ENCODE measurements at places on chromosomes 1 and 21.
A peak's percentile ranks its signal among the peaks of the same experiment; 100 is the strongest.

DNA sequence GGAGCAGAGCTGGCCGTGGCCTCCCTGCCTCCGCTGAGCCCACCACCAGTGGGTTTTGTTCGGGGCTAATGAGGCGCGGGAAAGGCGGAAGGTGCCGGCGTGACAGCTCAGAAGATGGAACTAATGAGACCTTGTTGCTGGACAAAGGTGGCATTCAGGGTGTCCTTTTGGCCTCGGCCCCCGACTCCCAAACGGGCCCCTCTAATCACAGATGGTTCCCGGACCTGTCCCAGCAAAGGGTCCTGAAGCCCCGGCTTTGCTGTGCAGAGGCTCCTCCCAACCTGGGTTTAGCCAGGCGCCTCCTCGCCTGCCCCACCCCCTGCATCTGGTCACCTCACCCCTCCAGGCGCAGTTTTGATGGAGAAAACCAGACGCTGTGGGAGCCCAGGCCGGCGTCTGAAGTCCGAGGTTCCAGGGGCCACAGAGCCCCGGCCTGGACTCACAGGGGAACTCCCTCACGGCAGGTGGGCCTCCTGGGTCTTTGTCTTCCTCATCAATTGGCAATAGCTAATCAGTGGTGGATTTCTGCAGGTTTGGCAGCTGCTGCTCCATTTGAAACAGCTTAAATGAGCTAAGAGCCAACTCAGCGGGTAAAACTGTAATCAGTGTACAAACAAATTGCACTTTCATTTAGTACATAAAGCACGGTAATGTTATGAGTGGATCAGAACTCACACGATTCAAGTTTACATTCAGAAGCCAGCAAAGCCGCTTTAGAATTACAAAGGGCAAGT, 44.3 kb upstream of the ADARB1 start:
- no peak for DNase-seq

DNA sequence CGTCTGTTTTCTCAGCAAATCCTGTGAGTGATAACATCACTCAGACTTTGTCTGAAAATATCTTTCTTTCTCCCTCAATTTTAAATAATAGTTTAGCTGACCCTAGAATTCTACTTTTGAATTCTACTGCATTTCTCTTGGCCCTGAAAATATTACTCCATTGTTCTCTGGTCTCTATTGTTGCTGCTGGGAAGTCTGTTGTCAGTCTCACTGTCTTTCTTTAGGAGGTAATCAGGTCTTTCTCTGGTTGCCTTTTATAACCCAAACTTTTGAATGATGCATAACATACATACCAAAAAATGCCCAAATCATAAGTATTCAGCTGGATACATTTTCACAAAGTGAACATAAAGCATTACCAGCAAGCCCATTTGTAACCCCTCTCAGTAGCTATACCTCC, 100.0 kb downstream of the MATN1 start:
- DNase-seq: no peak

DNA sequence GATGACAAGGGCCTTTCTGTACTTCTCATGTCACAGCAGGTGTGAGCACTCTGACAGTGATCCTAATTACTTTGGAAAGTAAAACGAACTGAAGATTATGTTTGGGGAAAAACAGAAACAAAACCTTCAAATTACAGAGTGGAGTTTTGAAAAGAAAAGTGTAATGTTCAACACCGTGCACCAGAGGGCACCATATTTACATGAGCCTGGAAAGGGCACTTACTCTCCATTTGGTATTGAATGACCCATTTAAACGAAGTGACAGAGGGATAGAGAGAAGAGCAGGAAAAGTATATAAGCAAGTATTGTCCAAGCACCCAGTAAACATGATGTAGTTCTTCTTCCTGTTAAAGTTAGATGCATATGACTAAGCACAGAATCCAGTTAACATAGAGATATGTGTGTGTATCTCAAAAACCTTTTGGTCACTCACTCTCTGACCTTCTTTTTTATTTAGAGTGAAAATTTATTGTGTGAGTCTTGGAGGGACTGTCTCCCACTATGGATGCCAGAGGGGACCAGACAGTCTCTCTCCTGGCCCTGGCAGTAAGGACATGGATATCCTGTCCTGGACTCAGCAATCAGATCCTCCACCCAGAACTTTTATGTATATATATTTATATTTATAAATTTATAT, 3.8 kb upstream of the RGSL1 start:
- peak; percentile 8 for DNase-seq

GRCh38 chr1:40030528-40031135, 9.9 kb upstream of the CAP1 start:
- DNase-seq: peak; percentile 82

- no peak for DNase-seq
These were observed 53.3 kb downstream of the PDE9A start for GRCh38 chr21:42706765-42707164.

DNA sequence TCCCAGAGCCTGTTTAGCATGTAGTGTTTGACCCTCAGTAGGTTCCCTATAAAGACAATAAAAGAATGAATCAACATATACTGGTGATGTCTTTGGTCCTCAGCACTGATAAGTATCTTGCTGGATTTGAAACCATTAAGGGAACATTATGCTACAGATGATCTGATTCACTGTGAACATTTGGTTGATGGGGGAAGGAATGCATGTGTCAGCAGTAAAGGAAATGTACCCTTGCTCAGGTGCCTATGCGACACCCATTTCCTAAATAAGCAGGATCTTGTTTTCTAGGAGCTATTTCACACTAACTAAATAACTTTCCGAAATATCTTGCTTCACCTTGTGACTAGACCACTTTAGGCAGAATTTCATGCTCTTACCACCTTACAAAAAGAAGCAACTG, 13.0 kb downstream of the TEX38 start:
- no peak for DNase-seq

DNA sequence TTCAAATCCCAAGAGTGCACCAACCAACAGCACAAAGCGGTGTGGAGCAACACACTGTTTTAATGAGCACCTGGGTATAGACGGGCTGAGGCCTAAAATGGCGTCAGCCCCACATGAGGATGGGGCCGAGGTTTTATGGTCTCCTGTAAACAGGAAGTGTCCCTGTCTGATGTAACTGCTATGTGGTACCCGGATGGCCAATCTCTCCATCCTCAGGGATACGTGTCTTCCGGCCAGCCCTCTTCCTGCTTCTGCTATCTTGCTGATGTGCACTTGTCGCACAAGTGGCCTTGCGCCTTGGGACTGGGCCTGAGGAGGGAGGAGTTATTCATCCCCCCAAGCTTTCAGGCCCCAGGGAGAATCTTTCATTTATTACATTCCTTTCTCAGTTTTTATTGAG, 73.5 kb downstream of the CNST start:
- no peak for DNase-seq

DNA sequence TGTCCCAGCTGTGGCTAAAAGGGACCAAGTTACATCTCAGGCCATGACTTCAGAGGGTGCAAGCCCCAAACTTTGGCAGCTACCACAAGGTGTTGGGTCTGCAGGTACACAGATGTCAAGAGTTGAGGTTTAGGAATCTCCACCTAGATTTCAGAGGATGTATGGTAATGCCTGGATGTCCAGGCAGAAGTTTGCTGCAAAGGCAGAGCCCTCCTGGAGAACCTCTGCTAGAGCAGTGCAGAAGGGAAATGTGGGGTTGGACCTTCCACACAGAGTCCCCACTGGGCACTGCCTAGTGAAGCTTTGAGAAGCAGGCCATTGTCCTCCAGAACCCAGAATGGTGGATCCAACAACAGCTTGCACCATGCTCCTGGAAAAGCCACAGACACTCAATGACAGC, 10.1 kb upstream of the PHGDH start:
- DNase-seq: no peak

DNA sequence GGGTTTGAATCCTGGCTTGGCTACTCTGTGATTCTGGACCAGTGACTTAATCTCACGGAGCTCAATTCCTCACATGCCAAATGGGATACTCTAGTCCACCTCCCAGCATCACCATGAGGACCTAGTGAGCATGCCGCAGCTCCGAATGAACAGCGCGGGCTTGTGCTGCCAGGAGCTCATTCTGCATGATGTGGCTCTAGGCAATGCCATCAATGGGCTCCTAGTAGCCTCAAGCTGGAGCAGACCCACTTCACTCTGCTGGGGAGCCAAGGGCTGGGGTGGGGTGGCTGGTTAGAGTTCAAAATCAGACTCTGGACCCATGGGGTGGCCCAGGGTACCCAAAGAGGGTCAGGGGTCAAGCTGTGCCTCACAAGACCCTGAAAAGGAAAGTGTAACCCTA, 41.5 kb downstream of the CDK18 start:
- no peak for DNase-seq

GRCh38 chr1:43286115-43286514, 734 bp upstream of the C1orf210 start:
- DNase-seq: no peak

GRCh38 chr1:175338387-175339135, 146.0 kb upstream of the KIAA0040 start:
- DNase-seq: no peak

Data from astrocyte (in vitro differentiated cells and primary cell).